ENCODE measurements at places on chromosomes 12 and 14.

GRCh38 chr12:31011746-31012566 lies 61.7 kb upstream of the DDX11 start:
- ATAC-seq, result no peak

DNA sequence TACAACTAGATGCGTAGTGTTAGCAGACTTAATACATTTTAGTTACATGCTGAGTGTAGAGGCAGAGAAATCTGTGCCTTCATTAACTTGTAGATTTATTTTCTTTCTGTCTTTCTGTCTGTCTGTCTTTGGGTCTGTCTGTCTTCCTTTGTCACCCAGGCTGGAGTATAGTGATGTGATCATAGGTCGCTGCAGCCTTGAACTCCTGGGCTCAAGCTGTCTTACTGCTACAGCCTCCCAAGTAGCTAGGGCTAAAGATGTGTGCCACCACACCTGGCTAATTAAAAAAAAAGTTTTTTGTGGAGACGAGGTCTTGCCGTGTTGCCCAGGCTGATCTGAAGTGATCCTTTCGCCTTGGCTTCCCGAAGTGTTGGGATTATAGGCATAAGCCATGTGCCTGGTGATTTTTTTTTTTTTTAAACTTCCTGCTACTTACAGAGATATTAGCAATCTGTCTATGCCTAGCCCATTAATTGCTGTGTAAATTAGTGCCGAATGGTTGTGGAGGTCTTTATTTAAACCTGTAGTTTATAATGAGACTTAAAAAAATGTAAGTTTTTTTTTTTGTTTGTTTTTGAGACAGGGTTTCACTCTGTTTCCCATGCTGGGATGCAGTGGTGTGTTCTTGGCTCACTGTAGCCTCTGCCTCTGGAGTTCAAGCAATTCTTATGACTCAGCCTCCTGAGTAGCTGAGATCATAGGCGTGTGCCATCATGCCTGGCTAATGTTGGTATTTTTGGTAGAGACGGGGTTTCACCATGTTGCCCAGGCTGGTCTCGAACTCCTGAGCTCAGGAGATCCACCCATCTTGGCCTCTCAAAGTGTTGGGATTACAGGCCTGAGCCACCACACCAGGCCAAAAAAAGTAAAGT lies 22.8 kb downstream of the ERC1 start:
- ATAC-seq, result peak; percentile 93

GRCh38 chr14:75724414-75725204 lies 63.6 kb downstream of the TTLL5 start:
- ATAC-seq, result no peak

DNA sequence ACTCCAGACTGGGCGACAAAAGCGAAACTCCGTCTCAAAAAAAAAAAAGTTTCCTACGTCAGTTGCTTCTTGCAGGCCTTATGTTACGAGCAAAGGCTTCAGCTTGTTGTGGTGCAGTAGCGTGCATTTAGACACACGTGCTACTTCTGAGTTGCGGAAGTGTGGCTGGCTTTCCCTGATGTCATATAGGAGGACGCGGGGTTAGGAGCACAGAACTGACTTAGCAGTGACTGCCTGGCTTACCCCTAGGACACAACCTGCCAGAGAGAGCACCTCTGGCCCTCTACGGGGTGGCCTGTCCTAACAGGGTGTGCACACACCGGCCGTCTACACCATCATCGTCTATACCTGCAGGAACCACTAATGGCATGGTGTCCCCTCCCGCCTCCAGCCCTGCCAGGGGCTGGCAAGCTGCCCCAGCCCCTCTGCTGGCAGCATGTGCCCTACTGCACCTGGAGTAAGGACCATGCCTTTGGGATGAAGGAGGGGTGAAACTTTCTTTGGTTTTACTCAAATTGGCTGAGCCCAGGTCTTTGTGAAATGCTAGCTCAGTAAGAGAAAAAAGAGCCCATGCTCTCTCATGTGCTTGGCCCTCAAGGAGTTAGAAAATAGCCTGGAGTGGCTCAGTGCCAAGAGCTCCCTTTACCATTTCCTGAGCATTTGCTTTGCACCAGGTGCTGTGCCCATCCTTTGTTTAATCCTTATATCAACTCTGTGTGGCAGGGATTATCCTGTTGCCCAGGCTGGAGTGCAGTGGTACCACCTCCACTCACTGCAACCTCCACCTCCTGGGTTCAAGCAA lies 1.7 kb upstream of the GPR68 start:
- no peak for ATAC-seq

DNA sequence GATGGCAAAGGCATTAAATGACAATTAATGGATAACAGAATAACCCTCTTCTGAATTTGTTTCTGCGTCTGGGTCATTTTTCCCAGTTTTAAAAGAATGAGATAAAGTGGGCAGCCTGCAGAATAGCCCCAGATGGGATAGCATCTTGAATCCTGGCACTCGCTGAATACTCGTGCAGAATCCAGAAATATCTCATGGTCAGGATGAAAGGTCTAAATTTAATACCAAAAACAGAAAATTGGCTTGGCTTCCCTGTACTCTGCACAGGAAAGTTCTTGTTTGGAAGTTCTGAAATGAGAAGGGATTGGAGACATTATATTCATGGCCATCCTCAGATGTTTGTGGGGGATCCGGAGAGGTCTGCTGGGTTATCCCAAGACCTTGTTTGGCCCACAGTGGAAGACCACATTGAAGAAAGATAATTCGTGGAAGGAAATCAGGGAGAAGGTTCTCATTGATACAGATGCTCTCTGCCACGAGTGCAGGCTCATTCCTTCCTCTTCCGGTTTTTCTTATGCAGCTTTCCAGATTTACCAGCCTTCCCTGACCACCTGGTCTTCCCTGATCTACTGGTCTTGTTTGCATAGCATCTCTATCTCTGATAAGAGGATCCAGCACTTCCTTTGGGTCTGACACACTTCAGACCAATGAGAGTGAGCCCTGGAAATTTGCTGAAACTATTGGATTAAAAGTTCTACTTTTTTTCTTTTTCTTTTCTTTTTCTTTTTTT lies 6.0 kb upstream of the IFT81 start:
- no peak for ATAC-seq

GRCh38 chr12:131894981-131895639 lies 688 bp downstream of the ULK1 start:
- no peak for ATAC-seq

- ATAC-seq, result no peak
Observed at GRCh38 chr14:81859046-81859445, 325.4 kb upstream of the SEL1L start.

DNA sequence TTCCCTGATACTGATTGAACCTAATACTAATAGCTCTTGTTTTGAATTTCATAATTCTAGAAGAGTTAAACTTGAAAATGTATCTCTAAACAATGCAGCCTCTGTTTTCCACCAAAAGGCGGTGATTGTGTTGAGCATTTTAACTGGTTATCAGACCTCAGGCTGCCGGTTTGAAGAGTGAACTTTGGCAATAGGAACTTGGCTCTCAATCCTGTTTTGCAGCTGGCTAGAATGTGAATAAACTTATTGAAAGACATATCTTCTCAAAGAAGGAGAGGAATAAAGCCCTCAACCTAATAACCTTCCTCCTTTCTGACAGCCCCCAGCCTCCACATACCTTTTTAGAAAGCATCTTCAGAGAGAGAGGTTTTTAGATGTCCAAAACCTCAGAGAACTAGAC lies 105.4 kb downstream of the SRGAP1 start:
- ATAC-seq, result no peak

- no peak for ATAC-seq
Observed at GRCh38 chr14:22508150-22508457, 80.9 kb downstream of the DAD1 start.

- ATAC-seq, result no peak
Observed at GRCh38 chr14:92105073-92105892, 1.1 kb downstream of the ATXN3 start.

- peak; percentile 84 for ATAC-seq
Observed at GRCh38 chr12:100927826-100928225, 133.2 kb downstream of the ANO4 start.

DNA sequence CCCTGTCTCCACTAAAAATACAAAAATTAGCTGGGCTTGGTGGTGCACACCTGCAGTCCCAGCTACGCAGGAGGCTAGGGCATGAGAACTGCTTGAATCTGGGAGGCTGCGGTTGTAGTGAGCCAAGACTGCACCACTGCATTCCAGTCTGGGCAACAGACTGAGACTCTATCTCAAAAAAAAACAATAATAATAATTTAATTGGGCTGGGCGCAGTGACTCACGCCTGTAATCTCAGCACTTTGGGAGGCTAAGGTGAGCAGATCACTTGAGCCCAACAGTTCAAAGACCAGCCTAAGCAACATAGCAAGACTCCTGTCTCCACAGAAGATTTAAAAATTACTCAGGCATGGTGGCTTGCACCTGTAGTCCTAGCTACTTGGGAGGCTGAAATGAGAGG lies 26.7 kb downstream of the CBX5 start:
- no peak for ATAC-seq

DNA sequence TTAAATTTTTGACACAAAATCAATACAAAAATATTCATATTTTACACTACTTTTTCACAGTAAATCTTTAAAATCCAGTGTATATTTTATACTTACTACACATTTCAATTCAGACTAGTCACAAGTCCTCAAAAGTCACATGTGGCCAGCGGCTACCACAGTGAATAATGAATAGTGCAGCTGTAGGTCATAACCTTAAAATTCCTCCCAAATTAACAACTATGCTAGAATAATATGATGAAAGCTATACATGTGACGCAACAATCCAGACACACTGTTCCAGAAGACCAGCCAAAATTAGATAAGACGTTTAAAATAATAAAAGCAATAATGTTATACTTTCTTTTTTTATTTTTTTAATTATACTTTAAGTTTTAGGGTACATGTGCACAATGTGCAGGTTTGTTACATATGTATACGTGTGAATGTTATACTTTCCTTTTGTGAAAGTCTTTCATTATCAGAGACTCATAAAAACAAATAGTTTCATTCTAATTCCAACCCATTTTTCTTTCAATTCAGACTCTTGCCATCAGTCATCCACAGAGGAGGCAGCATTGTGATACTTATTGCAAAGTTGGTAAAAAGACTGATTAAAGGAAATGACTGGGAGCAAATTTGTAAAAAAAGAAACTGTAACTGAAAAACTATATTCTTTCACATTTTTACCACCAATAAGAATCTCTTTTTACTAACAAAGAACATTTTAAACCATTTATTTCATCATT lies 67.0 kb downstream of the C2CD5 start:
- no peak for ATAC-seq

- no peak for ATAC-seq
Observed at GRCh38 chr12:1633459-1633858, 4.4 kb downstream of the WNT5B start.

GRCh38 chr14:90159146-90159545 lies 97.2 kb upstream of the PSMC1 start:
- no peak for ATAC-seq

GRCh38 chr12:21429994-21430393 lies 7.5 kb upstream of the PYROXD1 start:
- ATAC-seq, result no peak

GRCh38 chr12:71795901-71796300 lies 41.2 kb downstream of the RAB21 start:
- ATAC-seq, result no peak

- no peak for ATAC-seq
Observed at GRCh38 chr12:123223241-123223668, 9.7 kb downstream of the MPHOSPH9 start.

DNA sequence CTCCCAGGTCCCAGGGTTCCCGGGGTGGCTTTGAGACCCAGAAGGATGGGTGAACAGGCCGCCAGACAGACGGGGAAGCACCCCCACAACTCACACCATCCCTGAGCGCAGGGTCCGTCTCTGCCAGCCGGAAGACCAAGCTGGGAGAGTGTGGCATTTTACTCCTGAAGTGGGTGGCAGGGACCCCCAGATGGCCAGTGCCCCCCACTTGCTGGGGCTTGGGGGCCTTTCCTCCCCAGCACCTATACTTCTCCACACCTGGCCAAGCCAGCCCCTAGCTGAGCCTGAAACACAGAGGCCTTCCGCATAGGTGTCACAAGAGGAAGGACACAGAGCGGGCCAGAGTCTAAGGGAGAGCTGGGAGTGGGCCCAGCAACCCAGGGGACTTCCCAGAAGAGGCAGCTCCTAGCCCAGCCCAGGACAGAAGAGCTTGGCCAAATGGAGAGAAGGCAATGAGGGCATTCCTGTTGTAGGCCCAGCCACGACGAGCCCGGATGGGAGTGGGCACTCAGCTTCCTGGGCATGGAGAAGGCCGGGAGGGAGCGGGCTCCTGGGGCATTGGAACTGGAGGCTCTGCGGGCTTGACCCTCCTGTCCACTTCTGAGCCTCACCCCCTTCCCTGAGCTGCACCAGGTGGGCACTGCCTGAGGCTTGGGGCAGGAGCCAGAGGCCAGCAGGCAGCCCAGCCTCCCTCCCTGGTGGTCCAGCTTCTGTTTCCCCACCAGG lies 3.3 kb downstream of the AHNAK2 start:
- no peak for ATAC-seq

- ATAC-seq, result no peak
Observed at GRCh38 chr14:104981699-104982541, 3.7 kb upstream of the CLBA1 start.

- no peak for ATAC-seq
Observed at GRCh38 chr12:124778411-124778810, 85.3 kb downstream of the SCARB1 start.

GRCh38 chr12:131487388-131488124 lies 223.3 kb upstream of the SFSWAP start:
- peak; percentile 92 for ATAC-seq

GRCh38 chr14:73241481-73242165 lies 4.3 kb downstream of the PAPLN start:
- ATAC-seq, result peak; percentile 80

DNA sequence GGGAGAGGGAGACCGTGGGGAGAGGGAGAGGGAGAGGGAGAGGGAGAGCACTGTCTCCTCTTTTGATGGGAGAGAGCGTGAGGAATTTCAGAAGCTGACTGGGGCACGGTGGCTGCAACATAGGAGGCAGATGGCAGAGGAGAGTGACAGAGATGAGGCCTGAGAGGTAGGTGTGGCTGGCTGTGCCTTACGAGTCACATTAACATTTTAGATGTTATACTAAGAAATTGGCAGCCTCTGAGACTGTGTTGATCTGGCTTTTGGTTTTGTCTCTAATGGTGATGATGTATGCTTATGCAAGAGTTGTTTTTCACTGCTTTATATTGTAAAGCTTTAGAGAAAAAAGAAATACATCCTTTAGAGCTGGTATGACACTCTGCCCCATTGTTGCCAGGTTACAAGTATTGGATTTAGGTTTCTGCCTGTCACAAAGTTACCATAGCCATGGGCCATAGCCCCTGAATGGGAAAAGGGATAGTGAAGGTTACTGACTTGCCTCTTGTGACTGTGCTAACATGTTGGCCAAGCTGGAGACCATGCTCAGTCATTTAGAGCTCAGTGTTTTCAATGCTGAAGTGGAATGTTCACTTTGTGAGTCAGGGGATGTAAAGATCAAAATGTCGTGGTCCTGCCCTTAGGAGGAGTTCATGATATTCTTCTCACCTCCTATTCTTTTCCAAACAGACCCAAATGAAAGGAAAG lies 186.2 kb downstream of the SYNE2 start:
- no peak for ATAC-seq

- peak; percentile 77 for ATAC-seq
Observed at GRCh38 chr12:129530984-129531383, 372.8 kb downstream of the TMEM132D start.

GRCh38 chr12:99253068-99253467 lies 394.5 kb upstream of the GARIN6 start:
- no peak for ATAC-seq

DNA sequence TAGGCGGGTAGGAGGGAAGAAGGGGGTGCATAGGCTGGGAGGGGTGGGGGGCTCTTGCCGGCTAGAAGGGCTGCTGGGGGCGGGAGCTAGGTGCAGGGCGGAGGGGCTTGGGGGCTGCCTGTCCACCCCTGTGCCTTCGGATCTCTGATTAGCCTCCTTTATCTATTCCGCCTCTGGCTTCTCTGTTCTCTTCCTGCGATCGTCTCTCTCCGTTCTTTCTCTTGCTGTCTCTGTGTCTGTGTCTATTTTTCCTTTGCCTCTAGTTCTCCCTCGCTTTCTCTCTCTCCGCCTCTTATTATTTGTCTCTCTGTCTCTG lies 166.7 kb upstream of the LHX5 start:
- ATAC-seq, result no peak

Data from esophagus mucosa (tissue), 1 donor.